ENCODE measurements at places on chromosomes 3 and 15.

DNA sequence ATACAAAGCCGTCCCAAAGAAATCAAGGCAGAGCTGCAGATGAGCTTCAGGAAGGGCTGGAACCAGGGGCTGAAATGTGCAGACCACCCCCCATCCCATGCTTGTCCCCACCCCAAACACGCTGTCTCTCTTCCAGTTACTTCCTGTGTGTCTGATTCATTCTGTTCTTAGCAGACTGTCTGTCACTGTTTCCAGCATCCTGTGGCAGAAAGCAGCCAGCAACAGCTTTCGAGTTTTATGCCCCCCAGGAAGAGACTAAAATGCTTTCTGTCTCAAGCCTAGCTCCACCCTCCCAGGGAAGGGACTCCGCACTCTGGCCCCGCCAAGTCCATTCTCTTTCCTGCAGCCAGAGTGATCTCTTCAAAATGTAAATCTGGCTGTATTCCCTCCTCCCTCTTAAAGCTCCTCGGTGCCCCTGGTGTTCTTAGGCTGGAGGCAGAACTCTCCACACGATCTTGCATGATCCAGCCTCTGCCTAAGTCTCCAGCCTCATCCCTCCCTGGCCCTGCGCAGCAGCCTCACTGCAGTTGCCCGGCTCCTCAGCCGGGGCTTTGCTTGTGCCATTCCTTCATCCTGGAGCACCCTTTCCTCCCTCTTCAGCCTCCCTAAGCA is 41.5 kb downstream of the HRH1 start:
- DNase-seq = no peak

- no peak for DNase-seq
These were observed 36.5 kb downstream of the ITGB5 start for GRCh38 chr3:124850633-124851032.

- DNase-seq = no peak
These were observed 179.4 kb downstream of the VGLL4 start for GRCh38 chr3:11464356-11464755.

DNA sequence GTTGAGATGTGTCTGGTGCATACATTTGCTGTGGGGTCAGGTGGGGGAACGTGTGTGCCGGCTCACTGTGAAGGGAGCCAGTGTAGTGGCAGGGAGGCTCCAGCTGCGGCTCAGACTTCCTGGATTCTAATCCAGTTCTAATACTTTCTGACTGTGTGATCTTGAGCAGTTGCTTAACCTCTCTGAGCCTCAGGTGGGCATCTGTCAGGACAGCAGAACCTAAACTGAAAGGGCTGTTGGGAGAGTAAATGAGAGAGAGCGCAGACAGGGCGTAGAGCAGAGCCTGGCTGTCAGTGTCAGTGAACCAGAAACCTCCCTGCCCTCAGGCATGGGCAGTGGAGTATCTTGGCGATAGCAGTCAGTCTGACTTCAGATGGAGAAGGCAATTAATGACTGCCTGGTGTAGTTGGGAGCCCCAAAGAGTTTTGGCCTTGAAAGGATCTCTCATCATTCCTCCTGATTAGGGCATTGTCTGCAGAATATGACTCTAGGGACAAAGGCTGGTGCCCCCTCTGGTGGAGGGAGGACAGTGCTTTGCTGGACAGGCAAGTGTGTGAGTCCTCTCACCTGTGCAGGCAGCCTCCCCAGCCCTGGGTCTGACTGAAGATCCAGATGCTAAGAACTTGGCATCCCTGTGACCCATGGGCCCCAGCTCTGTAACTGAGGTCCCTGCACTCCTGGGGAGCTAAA is 9.6 kb downstream of the KBTBD13 start:
- no peak for DNase-seq

- DNase-seq = no peak
These were observed 32.7 kb downstream of the UBXN7 start for GRCh38 chr3:196399485-196399945.

DNA sequence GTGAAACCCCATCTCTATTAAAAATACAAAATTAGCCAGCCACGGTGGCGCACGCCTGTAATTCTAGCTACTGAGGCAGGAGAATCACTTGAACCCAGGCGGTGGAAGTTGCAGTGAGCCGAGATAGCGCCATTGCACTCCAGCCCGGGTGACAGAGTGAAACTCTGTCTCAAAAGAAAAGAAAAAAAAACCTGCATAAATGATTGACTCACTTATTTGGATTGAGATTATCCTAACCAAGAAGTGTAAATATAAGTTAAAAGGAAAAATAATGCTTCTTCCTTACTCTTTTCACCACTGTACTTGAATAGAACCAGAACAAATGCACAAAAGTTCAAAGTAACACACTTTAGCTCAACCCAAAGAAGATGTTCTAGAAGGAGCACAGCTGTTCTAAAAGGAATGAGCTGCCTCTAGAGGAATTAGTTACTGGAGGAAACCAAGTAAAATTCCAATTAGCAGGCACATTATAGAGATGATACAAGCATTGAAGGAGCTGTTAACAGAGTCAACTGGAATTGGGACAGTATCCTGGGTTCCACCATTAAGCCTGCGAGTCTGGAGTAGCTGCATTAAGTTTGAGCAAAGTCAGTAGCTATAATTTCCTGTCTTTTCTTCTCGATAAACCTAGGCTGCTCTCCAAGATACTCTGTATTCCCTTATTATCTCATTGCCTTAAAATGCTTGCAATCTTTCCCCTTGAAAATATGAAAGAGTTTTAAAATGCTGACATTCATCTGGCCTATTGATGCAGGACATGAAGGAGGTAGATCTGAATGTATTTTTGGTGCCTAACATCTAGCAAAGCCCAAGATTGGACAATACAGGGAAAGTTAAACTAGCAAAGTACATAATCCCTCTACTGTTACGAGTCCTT is 9.5 kb downstream of the MTHFS start:
- DNase-seq = no peak

GRCh38 chr3:77605308-77605707 is 565.4 kb downstream of the ROBO2 start:
- no peak for DNase-seq

DNA sequence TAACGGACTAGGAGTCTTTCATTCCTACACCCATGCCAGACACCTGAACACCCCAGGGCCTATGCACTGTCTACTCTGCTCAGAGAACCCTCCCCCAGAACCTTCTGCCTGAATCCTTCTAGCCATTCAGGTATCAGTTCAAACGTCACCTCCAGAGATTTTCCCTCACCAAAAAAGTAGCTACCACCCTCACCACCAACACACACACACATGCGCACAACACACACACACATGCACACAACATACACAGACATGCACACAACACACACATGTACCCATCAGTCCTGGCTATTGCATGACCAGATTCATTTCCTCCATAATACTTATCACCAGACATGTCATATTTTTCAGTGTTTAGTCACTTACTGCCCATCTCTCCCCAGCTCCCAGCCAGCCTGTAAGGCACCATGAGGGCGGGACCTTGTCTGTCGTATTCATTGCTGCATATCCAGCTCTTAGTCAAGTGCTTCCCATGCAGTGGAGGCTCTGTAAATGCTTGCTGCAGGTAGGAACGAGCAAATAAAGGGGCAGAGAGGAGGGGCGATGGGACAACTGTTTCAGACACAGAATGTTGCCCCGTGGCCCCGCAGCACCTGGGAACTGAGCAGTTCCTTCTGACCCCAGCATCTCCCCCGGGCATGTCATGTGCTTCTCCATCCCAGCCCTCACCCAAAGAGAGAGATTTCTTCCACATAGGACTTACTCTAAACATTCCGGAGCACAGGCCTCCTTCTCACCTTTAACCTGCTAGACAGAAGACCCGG is 29.2 kb downstream of the XXYLT1 start:
- no peak for DNase-seq

DNA sequence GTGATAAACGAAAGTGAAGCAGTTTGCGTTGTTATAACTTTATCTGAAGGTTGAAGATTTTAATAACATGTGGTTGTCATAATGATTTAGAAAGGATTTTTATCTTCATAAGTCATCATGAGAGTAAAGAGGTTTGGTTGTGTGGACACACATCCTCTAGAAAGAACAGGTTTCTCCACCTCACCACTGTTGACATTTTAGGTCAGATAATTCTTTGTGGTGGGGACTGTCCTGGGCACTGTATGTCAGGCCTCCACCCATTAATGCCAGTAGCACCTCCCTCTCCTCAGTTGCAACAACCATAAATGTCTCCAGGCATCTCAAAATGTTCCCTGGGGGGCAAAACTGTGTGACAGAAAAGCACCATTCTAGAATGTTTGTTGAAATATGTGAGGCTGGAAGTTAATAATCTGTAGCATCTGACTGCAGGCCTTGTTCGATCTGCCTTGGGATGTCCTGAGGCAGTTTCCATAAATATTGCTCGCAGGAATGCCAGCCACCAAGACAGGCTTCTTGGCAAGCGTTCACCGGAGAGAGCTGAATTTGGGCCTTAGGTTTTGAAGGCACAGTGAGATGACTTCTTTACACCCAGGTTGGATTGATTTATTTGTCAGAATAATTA is 100.1 kb downstream of the ADAMTSL3 start:
- no peak for DNase-seq

DNA sequence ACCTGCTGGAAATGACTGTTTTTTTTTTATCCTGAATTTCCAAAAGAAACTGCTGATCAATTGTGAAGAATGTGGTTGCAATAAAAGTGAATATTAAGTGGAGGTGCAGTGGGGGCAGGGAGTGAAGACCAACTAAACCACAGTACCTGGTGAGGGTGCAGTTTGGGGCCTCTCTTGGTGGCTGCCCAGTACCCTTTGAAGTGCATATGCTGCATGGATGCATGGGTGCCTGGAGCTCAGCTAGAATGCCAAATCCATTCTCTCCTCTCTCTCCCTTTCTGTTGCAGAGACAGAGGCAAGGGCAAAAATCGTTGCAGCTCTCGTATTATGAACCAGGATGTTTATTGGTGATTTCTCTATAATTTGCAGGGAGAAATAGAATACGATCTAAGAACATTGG is 420.5 kb upstream of the ONECUT1 start:
- no peak for DNase-seq

DNA sequence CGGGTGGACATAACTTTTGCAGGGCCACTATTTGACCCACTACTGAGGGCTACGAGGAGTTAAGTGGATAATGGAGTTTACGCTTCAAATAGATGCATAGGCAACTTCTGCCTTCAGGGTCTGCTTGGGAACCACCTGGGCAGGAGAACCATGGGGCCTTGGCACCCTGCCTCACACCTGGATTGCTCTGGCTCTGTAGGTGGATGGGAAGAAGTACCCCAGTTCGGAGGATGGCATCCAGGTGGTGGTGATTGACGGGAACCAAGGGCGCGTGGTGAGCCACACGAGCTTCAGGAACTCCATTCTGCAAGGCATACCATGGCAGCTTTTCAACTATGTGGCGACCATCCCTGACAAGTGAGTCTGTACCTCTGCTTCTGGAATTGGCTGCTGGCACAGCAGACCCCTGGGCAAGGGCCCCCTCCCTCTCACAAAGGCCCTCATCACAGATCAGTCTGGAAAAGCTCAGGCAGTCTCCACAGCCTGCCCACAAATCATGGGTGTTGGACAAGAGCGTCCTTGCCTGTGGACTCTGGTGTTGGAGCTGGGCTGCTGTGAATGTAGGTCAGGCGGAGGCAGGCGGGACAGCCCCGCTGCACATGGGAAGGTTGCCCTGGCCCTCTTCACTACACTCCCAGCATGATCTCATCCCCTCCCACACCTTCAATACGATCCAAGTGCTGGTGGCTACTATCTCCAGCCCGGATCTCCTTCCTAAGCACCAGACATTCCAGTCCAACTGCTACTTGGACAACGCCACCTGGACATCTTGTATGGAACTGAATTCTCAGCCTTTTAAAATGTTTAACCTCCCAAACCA is 46.7 kb downstream of the MESD start:
- DNase-seq = no peak

GRCh38 chr15:90924375-90924774 is 8.0 kb downstream of the HDDC3 start:
- DNase-seq = no peak

DNA sequence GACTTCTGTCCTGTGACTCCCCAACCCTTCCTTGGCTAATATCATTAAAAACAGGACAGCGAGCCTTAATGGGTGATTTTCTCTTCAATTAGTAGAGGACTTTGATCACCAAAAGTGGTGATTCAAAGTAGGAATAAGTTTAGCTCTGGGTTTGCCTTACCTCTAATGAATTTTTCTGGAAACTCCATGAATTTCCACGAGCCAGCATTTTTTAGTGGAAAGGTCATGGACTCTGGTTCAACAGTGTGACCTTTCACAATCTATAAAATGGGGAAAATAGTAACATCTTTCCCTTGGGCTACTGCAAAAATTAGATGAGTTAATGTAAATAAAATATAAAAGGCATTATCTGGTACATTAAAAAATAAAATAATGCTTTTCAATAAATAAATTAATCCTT is 417.8 kb upstream of the NR2F2 start:
- no peak for DNase-seq

DNA sequence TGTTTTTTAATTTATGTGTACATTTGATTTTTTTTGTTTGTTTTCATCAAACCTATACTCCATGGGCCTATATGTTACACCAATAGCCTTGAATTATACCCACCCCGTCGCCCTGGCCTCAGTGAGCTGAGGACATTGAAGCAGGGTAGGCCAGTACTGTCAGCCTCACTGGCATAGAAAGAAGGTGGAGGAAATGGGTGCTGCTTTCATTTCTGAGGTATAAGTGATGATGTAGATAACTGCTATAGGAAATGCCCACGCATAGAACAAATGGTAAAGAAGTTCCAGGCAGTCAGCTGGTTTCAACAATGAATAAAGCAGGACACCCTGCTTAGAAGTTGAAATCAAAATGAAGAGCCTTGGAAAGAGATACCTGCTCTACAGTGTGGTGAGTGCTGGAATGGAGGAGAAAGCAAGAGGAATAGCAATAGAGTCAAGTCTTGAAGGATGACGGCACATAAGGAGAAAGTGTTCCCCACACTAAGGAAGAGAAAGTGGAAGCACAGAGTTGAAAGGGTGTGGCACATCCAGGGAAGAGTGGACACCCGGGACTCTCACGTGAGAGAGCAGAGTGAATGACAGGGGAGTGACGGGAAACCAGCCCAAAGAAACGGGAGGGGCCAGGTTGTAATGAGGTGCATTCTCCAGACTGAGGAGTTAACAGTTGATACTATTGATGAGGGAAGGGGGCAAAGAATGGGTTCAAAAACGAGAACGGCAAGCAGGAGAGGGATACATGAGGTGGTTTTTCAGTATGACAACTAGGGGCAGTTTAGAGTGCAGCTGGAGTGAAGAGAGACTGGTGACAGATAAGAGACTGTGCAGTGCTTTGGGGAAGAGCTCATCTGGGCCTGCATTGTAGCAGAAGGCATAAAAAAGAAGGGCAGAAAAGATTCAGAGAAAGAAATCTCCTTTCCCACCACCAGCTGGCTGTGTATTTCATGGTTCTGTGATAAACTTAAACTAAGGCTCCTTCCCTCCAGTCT is 70.5 kb downstream of the KLHL25 start:
- no peak for DNase-seq

Measured in stimulated activated CD4-positive, alpha-beta T cell treated with anti-CD3 and anti-CD28 coated beads, Interleukin-1b, Interleukin-23, amount 100 ng/mL, for 1 hour (primary cell).